Esophagus squamous epithelium (tissue), 5 donors: ENCODE measurements at places on chromosomes 1 and 21.

- DNase-seq, result no peak
Observed at GRCh38 chr21:24995216-24995615, 612.1 kb downstream of the MRPL39 start.

DNA sequence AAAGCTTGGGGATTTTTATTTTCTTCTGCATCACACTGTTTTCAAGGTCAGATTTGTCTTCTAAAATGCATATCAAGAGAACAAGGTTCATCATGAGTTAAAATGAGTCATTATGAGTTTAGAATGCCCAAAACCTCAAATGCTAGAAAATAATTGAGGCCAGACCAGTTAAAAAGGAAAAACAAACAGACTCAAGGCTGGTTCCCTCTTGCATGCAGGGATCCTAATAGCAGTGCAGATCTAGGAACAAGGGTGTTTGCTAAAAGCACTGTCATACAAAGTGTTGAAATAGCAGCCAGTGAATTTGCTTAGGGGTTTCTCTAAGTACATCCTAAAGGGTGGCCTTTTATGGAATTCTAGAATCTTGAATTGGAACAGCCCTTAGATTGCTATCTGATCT, 15.3 kb downstream of the BEND5 start:
- no peak for DNase-seq

- no peak for DNase-seq
Observed at GRCh38 chr21:42067531-42068255, 3.4 kb upstream of the UMODL1 start.

DNA sequence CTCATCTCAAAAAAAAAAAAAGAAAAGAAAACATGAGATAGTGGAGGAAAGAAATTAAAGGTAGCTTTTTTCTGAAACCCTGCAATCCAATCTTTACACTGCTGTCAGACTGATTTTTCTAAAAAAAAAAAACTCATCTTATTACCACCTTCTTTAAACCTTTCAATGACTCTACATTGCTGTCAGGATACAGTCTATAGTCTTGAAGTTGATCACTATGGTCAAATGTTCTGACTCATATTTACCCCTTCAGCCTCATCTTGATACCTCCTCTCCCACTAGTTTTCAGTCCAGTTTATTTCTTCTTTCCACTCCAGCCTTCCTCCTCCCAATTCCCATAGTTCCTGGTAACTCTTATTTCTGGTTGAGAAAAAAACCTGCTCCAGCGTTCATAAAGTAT, 17.7 kb upstream of the NFIA start:
- no peak for DNase-seq

DNA sequence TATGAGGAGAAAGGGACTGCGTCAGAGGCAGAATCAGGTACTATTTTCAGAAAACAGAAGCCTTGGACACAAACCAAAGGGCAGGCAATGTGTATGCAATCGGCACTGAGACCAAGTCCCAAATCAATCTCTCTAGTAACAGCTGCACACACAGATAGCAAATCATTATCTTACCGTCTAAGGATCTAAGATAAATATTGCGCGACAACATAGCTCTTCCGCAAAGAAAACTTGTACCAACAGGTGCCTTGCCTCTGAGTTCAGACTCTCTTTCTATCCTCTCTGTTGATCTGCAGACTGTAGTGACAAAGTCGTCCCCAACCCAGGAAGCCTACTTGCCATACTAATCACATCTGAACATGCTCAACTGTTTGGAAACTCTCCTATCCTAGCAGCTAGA, 22.6 kb upstream of the SAMD13 start:
- DNase-seq, result no peak

DNA sequence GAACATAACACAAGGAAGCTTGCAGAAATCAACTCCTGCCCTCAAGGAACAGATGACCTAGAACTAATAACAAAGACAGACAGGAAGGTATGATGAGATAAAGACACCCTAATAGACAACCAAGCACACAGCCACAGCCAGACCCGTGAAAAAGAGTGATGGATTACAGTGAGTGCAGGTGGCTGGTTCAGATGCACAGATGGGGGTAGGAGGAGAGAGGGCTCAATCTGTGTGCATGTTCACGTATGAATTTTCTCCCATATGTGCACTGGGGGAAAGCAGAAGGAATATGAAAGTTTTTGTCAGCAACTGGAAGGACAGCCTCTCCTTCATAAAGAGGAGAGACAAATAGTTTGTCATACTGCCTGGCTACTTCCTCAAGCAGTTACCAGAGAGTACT, 367.1 kb downstream of the PBX1 start:
- no peak for DNase-seq

DNA sequence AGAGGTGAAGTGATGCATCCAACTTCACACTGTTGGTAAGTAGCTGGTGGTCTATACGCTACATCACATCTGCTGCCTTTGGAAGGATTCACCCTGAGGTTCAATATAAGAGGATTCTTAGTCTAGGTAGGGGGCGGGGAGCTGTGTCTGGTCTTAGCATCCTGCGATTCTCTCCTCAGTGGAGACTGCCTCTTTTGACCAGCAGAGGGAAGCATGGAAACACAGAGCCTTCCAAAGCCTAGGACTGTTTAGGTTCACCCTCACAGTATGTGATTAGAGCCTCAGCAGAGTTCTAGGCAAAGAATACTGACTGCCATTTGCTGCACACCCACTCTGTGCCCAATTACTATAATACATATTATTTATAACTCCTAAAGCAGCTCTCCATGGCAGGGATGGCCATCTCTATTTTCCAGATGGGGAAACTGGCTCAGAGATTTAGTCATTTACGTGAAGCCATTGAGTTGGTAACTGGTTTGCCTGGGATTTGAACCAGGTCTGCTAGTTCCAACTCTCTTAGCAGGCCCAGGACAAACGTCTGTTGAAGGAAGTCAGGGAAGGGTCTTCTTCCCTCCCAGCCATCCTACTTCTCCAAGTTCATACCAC, 28.9 kb upstream of the EFCAB14 start:
- no peak for DNase-seq

DNA sequence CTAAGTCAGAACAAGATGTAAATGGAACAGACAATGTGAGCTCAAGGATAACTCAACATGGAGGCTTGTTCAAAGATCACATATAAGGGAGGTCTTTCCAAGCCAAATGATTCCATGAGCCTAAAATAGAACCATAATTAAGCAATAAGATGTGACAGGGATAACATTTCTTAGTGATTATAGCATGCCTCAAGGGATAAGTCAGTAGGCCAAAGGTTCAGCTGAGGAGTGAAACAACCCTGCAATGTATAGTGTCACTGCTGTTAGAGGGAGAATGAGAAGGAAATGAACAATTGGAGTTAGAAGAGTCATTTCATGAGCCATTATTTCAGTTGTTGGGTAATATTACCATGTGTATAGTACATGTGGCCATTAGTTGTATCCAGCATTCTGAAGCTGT, 25.0 kb downstream of the GORAB start:
- DNase-seq, result no peak

DNA sequence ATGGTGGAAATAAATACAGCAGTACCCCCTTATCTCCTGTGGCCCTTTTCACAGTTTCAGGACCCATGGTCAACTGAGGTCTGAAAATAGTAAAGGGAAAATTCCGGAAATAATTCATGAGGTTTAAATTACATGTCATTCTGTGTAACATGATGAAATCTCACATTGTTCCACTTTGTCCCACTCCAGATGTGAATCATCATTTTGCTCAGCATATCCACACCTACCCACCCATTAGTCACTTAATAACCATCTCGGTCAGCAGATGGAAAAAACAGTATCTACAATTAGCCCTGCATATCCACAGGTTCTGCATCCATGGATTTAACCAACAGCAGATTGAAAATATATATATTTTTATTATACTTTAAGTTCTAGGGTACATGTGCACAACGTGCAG, 86.9 kb upstream of the GORAB start:
- DNase-seq, result no peak
